ENCODE measurements at places on chromosomes 2 and 18.

DNA sequence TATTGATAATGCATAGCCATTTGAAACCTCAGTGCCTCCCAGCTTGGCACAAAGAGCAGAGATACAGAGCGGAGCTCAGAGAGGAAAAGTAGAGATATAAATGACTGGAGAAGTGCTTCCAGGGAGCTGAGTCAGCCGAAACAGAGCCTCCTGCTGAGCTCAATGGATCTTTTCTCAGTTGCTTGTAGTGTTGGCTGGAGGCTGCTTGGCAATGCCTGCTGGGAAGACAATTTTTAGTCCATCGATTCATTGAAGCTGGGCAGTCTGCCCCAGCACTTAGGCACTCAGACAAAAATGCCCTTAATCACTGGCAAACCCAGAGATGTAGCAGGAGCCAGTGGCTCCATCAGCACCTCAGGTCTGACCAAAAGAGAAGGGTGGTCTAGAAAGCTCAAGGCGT, 81.3 kb upstream of the SETBP1 start:
- peak; percentile 88 for DNase-seq

DNA sequence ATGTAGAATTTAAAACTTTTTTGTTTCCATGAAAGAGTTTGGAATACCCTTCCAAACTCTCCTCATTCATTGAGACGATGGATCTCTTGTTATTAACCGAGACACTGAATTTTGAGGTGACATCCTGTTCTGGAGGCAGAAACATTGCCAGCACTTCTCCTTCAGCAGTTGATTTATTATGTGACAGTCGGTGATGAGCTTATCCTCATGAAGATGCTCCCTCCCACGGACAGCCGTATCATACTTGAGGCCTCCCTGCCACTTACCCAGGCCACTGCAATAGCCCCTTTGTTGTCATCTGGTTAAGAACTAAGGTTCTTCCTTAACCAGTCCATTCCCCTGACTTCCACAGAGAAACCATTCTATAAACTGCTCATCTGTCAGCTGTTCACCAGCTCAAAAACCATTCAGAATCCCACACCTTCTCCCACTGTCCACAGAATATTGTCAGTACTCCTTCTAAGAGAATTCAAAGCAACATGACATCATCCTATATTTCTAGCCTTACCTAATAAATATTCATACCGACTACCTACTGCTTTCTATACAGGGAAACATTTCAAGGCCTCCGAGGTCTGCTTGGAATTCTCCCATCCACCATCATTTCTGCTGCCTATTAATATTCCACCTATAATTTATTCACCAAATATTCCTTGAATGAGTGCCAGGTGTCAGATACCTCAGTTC, 139.0 kb upstream of the TRIB2 start:
- no peak for DNase-seq

DNA sequence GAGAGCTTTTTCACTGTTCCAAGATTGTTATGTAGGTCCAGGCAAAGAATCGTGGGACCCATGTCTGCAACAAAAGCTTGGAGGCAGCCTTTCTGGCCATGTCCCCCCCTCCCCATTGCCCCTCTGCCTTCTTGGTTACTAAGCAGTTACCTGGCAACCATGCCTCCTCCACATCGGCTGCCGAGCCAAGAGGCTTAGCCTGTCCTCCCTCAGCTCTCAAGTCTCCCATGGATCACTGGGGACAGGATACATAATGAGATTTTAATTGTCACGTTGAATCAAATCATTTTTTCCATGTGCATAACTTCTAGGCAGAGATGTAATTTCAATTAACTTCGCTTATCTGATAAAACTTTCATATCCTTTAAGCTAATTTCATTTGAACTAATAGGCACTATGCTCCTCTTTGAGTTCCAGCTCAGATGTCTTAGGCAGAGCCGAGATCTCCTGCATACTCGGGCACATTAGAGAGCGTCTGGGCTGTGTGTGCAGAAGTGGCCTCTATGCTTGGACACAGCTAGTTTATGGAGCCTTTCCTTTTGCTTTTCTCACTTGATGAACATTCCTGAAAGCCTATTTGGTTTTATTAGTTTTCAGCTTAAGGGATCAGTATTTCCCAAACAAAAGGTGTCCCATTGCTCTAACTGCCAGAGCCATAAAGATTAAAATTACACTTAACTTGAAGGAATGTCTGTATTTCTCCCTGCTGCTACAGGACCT, 80.7 kb downstream of the LYPD1 start:
- DNase-seq: no peak

- peak; percentile 75 for DNase-seq
Measured at GRCh38 chr2:667332-667999, 9.7 kb downstream of the TMEM18 start.

DNA sequence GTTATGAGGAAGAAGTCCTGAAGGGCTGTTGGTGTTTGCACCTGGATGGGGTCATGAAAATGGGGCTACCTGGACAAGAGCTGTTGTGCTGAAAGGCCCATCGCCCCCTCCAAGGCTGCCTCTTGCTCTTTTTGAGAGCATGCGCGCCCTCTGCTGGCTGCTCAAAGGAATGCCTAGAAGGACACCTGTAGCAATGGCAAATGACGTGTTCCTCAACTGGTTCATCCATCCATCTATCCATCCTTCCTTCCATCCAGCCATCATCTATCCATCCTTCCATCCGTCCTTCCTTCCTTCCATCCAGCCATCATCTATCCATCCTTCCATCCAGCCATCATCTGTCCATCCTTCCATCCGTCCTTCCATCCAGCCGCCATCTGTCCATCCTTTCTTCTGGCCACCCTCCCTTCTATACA, 17.2 kb upstream of the RPL31 start:
- peak; percentile 73 for DNase-seq

DNA sequence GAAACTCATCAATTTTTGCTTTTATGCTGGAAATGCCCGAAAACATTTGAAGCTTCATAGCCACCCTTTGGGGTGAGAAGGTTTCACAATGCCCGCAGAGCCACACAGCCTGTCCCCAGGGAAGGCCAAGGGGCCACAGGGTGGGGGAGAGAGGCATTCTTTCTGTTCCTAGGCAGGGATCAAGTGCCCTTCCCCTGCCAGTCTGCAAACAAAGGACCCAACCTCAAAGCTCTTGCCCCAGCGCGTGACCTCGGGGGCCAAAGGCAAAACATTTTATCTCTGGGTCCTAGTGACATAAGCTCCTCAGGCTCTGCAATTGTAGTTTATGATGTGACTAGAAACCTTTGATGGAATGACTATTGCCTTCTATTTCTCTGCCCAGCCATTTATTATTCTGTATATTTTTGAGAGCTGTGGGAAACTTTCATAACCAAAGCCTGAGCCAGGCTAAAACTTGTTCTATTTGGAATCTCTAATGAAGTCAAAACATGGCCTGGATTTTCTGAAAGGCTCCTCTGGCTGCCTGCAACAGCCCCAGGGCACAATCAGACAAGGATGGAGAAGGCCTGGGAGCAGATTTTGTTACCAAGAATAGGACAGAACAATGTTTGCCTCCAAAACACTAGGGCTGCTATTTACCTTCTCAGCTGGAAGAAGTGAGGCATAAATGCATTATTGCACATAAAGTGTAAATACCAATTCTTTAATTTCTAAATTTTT, 137.2 kb upstream of the KCTD1 start:
- no peak for DNase-seq

GRCh38 chr2:198440833-198441232, 636.4 kb downstream of the PLCL1 start:
- DNase-seq: no peak

GRCh38 chr18:3547891-3548615, 98.1 kb downstream of the TGIF1 start:
- no peak for DNase-seq

DNA sequence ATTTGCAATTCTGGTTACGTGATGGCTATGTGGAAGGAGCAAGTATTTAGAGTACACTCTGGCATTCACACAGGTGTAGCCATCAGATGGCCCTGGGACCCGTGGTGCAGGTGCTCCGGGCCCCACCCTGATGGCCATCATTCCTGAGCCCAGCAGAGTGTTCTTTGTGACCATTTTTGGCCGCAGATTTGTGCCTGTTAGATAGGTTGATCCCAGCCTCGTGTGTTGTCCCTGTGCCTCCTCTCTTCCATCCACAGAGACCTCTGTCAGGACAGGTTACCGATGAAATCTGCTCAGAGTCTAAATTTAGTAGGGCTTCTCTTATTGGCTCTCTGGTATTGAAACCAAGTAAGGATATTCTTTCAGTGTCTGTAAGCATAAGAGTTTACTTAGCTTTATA, 33.9 kb downstream of the MAPRE2 start:
- DNase-seq: no peak
